ENCODE measurements at places on chromosomes 3 and 15. TPM values are rescaled to one million over a fixed set of nuclear protein-coding genes. Genes with fewer than 3 reads are reported as not detected.

Gene RTP1
- not detected for total RNA-seq

Gene TIPIN
- 4.0 TPM for total RNA-seq

Gene CIB1
- 71.7 TPM for total RNA-seq

Gene HCLS1
- 11.1 TPM for total RNA-seq

Gene FOXL2
- not detected for total RNA-seq

All from left ventricle myocardium superior (tissue), 1 donor.